ENCODE measurements at places on chromosomes 2 and 18. TPM values are rescaled to one million over a fixed set of nuclear protein-coding genes. Genes with fewer than 3 reads are reported as not detected.

DNA sequence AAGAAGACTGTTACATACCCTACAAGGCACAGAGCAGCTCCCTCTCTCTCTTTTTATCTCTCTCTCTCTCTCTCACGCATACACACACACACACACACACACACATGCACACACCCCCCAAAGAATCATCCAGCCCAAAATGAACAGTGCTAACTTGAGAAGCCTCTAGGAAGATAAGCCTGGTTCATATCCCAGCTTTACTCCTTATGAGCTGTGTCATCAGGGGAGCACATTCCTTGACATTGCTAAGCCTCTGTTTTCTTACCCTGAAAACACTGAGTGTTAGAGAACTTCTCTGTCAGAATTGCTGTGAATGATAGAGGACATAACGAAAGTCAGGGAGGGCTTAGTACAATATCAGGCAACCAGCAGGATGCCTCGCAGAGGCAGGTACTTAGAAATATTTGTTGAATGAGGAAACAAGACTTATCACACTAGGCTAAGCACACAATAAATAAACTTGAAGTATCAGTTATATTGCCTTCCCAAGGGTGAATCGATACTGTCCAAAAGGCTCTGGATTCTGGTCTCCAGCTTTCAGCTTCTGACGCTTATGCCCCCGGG is 725.6 kb upstream of the ID2 start:
- ATAC-seq = no peak

DNA sequence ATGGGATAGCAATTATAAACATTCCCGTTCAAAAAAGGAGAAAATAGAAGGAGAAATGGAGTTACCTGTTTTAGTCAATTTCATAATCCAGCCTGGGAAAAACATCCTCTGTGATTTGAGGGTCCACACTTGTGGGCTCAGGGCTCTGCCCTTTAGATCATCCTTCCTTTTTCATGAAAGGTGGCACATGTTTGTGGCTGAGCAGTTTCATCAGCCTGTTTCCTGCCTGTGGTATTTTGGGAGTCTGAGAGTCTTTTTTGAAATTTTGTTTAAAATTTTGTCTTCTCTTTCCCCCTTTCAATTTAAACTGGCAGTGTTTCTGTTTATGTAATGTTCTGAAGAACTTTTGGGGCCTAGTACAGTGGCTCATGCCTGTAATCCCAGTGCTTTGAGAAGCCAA is 84.0 kb downstream of the KIAA1328 start:
- no peak for ATAC-seq

- ATAC-seq = peak; percentile 83
These were observed 76.5 kb downstream of the CYBRD1 start for GRCh38 chr2:171598713-171599319.

GRCh38 chr2:112121682-112122254 is 16.4 kb upstream of the FBLN7 start:
- no peak for ATAC-seq

DNA sequence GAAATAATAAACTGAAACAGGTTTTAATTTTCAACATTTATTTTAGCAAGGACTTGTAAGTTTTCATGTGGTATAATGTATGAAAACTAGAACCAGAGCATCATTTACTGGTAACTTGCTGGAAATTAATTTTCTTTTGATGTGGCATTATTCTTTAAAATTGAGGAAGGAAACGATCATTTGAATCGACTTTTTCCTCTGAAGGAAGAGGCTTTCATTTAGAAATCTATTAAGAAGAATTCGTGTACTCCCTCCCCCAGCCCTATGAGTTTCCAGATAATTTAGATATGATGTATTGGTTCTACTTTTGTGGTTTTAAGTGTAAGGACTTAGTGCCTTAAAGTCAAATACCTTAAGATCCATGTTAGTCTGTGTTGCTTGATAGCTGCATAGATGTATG is 2.5 kb downstream of the BABAM2 start:
- no peak for ATAC-seq

- no peak for ATAC-seq
These were observed 203.3 kb downstream of the GBX2 start for GRCh38 chr2:235964787-235965390.

DNA sequence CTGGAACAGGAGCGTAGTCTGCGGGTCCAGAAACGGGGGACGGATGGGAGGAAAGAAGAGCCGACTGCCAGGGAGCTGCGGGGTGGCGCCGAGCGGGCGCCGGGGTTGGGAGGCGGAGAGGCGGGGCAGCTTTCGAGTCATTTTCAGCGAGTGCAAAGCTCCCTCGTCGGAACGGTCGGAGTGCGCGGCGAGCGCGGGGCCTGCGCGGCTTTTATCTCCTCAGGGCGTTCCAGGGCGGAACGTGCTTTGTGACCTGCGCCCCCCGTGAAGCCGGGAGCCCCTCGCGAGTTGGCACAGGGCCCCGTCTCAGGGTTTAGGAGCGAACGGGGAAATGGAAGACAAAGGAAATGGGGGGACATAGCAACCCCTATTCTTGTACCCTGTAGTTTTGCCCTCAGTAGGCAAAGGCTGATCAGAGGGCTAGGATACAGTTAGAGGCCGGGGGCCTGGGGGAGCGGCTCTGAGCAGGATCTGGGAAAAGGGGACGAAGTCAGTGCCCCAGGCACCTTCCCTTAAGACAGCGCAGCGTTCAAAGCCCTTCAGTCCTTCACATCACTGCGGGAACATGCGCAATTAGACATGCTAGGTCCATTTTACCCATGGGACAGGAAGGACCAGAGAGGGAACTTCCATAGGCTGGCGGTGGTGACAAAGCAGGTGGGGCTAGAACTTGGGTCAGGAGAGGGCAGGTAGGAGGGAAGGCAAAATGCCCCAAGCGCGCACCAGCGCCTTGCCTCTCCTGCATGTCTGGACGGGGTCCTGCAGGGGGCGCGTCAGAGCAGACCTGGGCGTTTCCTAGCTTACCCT is 60.1 kb upstream of the IL1RL1 start:
- peak; percentile 77 for ATAC-seq

The MYO1B gene
- 65.2 TPM for total RNA-seq

The TANC1 gene
- 23.8 TPM for total RNA-seq

The RNF125 gene
- 1.8 TPM for total RNA-seq

The ASPRV1 gene
- total RNA-seq = 0.16 TPM

The EPB41L3 gene
- total RNA-seq = 16.3 TPM

The SPC25 gene
- total RNA-seq = 6.0 TPM

The ASXL2 gene
- 21.4 TPM for total RNA-seq
